ENCODE measurements at places on chromosomes 12 and 14.
A peak's percentile ranks its signal among the peaks of the same experiment; 100 is the strongest.

DNA sequence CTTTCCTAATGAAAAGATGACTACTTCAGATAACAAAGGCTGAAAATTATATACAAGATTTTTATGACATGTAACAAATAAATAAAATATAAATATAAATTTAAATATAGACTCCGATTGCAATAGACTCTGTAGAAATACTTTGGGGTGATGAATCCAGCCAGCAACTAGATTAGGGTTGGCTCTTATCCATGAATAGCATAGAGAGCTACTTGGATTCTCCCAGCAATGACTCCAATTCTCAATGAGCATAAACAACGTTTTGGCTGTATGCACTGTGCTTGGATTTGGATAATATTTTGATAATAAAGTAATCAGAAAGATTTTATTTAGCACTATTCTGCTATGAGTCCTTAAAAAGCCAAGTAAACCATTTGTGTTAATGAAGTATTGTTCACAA lies 58.0 kb upstream of the LRFN5 start:
- no peak for DNase-seq

- no peak for DNase-seq
Observed at GRCh38 chr14:71713451-71713850, 218.8 kb upstream of the RGS6 start.

- no peak for DNase-seq
Observed at GRCh38 chr14:47435331-47435965, 240.0 kb downstream of the MDGA2 start.

- no peak for DNase-seq
Observed at GRCh38 chr14:73753887-73754795, 40.0 kb upstream of the PNMA1 start.

GRCh38 chr12:83077041-83077440 lies 390.3 kb downstream of the TMTC2 start:
- no peak for DNase-seq

DNA sequence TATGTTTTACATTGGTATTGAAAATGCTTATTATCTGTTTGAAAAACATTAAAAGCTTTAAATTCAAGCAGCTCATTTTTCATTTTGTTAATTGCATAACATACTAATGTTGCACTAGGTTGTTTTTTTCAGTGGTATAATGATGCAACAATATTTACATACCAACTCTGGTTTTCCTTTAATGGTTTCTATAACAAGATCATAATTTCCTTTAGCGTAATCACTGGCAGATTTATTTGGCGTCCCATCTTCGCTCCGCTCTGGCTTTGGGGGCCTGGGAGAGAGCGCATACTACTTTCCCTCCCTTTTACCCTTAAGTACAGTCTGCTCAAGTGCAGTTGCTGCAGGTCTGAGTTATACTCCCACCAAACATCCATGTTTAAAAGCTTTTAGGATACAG lies 574.1 kb downstream of the PRKD1 start:
- no peak for DNase-seq

- no peak for DNase-seq
Observed at GRCh38 chr12:13196130-13196921, at the start of gene EMP1. Gene EMP1 (plus strand): TSS chr12:13196726. CDS start chr12:13211511, 14,785 bp downstream.

DNA sequence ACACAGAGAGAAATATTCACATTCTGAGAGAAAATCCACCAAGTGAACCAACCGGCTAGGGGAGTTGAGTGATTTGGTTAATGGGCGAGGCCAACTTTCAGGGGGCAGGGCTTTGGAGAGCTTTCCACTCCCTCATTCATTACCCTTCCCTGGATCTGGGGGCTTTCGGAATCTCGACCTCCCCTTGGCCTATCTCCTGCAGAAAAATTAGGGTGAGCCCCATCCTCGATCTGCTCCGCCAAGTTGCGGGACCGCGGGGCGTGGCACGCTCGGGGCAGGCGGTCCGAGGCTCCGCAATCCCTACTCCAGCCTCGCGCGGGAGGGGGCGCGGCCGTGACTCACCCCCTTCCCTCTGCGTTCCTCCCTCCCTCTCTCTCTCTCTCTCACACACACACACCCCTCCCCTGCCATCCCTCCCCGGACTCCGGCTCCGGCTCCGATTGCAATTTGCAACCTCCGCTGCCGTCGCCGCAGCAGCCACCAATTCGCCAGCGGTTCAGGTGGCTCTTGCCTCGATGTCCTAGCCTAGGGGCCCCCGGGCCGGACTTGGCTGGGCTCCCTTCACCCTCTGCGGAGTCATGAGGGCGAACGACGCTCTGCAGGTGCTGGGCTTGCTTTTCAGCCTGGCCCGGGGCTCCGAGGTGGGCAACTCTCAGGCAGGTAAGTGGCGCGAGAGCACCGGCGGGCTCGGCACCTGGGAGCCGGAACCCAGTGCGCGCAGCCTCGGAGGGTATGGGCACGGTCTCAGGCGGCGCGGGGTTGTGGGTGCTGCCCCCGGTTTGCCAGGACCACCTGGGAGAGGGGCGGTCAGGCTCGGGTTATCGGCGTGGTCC lies at the start of gene ERBB3:
ERBB3 (plus strand) TSS at position 443 of the 833 bp plus-strand sequence; CDS start at position 579, 136 bp downstream.
- peak; percentile 91 for DNase-seq

DNA sequence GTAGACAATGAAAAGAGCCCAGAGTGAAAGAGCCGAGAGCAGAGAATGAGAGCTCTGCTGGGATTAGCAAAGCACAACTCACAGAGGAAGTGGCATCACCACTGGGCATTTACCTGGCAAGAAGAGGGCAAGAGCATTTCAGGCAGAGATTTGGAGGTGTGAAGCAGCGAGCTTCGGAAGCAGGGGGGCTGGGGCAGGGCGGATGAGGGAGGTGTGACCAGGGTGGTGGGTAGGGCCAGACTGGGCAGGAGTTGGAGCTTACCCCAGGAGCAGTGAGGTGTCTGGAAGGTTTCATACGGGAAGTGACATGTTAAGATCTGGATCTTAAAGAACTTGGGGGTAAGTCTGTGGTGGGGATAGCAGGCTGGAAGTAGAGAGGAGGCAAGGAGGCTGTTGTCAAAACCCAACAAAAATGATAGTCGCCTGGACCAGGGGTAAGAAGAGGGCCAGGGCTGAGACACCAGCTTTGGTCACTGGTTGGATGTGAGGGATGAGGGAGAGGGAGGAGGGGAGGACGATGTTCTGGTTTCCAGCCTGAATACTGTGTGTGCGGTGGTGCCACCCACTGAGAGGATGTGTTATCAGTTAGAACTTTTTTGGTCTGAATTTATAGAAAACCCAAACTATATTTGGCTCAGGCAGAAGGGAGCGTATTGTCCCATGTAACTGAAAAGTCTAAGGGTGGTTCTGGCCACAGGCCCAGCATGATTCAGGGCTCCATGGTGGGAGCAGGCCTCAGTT lies 5.2 kb downstream of the SMIM41 start:
- DNase-seq: no peak

GRCh38 chr14:24228902-24229301 lies 3.3 kb downstream of the NEDD8 start:
- no peak for DNase-seq

GRCh38 chr14:91068642-91069041 lies 8.2 kb upstream of the RPS6KA5 start:
- DNase-seq: no peak

DNA sequence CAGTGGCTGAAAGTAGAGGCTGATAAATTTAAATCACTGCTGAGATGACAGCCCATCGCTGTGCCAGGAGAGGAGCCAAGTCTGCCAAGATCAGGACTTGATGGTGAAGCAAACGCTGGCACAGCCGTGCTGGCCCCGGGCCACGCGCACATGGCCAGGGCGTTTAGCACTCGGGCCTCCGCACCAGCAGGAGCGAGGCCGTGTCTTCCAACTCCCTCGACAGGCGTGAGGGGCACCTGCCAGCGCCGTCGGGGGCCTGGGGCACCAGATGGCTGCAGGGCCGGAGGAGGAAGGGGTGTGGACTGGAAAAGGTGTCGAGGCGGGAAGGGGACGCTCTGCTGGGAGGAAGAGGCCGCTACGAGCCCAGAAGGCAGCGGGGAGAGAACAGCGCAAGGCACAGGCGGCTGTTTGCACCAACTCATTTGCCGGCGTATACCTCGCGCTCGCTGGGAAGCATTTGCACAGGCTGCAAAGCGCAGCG lies 29.5 kb downstream of the RIMBP2 start:
- DNase-seq: no peak

GRCh38 chr12:131510431-131510830 lies 200.5 kb upstream of the SFSWAP start:
- no peak for DNase-seq

GRCh38 chr12:95600567-95600966 lies 49.3 kb upstream of the USP44 start:
- DNase-seq: no peak

- DNase-seq: no peak
Observed at GRCh38 chr12:15336768-15337553, 14.7 kb downstream of the PTPRO start.

DNA sequence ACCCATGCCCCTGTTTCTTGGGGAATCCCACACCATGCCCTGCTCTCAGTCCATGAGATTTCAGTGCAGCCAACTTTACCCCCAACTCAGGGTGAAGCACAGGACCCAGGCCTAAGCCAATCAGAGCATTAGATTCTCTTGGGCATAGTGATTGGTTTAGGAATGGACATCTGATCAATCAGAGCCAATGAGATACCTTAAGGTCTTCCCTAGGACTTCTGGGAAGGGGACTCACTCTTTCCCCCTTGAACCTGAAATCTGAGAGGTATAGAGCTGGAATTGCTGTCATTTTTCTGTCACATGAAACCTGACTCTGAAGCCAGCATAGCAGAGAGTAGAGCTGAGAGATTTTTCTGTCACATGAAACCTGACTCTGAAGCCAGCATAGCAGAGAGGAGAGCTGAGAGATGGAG lies 127.1 kb downstream of the ZFP36L1 start:
- DNase-seq: no peak

DNA sequence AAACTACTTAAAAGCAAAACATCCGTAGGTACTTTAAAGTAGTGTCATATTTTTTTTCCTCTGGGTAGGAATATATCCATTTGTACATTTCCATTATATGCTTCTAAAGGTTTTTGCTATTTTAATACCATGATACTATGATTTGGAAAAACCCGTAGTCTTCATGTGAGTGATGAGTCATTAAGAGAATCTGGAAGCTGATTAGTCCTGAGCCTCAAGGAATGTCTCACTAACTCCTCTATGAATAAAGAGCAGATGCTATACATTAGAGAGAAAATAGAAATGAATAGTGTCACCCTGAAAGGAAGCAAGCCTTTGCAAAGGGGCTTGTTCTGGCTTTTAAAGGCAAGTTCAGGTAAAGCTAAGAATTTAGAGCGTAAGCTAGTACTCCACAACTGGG lies 432.1 kb downstream of the CCDC91 start:
- no peak for DNase-seq

- no peak for DNase-seq
Observed at GRCh38 chr12:93536766-93537488, 35.5 kb upstream of the SOCS2 start.

GRCh38 chr14:39393289-39393688 lies 38.9 kb downstream of the FBXO33 start:
- no peak for DNase-seq

- DNase-seq: no peak
Observed at GRCh38 chr12:95136598-95136997, 63.2 kb upstream of the NR2C1 start.

- DNase-seq: no peak
Observed at GRCh38 chr12:114687802-114688201, 3.8 kb upstream of the TBX3 start.

GRCh38 chr14:65373671-65374039 lies 38.9 kb upstream of the FUT8 start:
- no peak for DNase-seq

- no peak for DNase-seq
Observed at GRCh38 chr14:36067428-36068187, 108.9 kb downstream of the PTCSC3 start.

DNA sequence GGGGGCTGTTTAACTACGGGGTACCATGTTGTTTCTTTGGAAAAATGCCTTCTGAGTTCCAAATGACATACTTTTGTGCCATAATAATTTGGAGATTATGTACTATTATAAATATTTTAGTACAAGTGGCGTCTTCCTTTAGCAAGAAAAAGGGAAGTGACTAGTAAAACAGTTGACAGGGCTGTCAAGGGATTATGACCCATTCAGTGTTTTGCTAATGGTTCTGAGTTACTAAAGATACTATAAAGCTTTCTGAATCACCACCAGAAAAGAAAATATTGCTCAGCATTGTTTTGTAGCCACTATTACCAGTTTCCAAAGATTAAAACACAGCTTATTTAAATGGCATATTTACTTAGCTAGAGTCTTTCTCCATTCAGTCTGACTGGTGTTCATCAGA lies 334.9 kb downstream of the SNAPC1 start:
- no peak for DNase-seq
